ENCODE measurements at places on chromosomes 4 and X.
A peak's percentile ranks its signal among the peaks of the same experiment; 100 is the strongest.

DNA sequence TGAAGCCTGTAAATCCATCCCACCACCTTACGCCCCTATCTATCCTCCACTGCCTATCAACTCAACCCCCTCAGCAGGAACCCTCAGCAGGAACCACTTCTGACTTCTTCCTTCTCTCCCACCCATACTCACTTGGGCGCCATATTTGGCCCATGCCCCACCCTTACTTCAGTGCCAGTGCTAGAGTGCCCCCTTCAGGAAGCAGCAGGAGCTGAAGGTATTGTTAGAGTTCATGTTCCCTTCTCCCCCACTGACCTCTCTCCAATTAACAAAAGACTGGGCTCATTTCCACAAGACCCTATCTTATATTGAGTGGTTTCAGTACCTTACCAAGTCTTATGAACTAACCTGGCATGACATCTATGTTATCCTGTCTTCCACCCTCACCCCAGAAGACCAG is 363.1 kb upstream of the SLIT2 start:
- no peak for DNase-seq

GRCh38 chr4:172842779-172843178 is 325.8 kb upstream of the GALNT7 start:
- DNase-seq, result no peak

DNA sequence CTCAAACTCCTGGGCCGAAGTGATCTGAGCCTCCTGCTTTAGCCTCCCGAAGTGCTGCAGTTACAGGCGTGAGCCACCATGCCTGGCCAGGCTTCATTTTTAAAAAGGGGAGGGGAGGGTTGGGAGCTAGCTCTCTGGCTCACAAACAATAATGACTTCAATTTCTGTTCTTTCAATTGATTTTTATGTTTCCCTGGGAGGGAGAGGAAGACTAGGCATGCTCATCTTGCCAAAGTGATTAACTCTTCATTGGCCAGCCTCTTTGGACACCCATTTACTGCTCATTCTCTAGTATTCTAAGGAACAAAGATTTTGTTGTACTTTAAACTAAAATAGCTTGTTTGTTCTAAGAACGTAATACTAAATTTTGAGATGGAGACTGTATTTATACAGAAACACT is 43.4 kb upstream of the TRIM2 start:
- DNase-seq, result no peak

GRCh38 chr4:128663325-128663724 is 146.2 kb upstream of the JADE1 start:
- DNase-seq, result no peak

DNA sequence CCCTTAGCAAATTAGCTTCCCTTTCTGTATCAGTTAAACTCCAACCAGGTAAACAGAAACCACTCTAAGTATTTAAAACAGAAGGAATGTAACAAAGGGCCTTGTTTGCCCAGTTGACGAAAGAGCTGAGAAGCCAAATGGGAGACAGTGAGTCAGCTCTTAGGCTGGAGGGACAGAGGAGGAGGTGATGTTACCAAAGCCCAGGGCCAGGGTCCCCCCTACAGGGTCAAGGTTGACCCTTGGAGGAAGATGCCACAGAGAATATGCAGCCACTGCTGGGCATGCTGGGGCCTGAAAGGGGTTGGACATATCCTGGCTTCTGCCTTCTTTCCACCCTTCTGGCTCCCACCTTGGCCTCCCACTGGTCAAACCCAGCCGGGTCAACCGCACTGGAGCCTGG is 38.3 kb upstream of the LGI2 start:
- DNase-seq, result no peak

DNA sequence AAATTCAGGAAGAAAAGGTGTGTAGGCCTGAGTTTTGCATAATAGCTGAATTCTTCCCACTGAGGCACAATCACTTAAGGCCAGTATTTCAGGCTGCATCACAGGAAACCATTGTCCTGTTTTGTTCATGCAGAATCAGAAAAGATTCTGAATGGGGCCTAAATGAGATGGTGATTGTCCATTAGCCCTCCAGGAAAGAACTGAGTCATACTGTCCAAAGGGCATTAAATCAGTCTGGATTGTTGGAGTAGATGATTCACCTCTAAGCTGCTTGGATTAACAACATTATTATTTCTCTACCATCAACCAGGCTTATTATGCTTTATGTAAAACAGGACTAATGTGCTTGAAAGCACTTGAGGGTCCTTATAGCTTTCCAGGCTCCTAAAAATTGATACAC is 36.2 kb downstream of the CT47B1 start:
- DNase-seq, result no peak

DNA sequence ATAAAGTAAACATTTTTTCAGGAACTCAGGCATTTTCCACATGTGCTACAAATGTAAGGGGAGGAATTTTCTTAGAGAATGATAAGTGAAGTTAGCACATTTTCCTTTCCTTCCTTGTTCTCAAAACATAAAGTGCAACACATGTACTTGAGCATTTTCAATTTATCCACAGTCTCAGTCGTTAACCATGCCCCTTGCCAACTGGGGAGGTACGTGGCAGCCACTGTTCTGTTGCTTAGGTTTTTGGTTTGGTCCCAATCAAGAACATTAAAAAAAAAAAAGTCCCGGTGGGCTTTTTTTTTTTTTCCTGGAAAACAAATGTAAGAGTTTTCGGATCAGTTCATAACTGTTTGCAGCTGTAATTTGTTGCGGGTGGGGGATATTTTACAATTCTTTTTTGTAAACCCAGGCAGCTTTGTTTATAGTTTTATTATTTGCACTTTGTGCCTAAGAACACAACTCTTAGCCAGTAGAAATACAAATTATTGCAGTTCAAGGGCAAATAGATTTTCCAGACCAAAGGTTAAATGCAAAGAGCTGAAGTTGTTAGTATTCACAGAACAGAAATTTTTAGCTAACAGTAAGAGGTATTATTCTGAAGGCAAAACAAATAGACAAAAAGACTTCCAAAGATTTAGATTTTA is 112.1 kb upstream of the NAP1L5 start:
- DNase-seq, result no peak

GRCh38 chrX:152428120-152428519 is 23.0 kb downstream of the GABRA3 start:
- no peak for DNase-seq

DNA sequence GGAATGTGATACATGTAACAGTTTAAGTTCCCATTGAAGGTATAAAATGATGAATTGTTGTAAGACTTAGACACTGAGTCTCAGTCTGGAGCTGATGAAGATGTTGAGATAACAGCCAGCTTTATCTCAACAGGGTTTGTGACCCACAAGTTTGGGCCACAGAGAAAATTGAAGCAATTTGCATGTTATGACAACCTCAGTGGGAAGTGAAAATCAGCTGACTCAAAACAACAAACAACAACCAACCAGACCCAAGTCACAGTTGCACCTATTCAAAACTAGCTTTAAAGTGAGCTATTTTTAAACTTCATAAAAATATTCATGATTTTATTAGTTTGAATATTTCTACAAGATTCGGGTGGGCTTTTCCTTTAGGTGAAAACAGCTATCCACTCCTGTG is 8.0 kb downstream of the SFRP2 start:
- DNase-seq, result no peak

DNA sequence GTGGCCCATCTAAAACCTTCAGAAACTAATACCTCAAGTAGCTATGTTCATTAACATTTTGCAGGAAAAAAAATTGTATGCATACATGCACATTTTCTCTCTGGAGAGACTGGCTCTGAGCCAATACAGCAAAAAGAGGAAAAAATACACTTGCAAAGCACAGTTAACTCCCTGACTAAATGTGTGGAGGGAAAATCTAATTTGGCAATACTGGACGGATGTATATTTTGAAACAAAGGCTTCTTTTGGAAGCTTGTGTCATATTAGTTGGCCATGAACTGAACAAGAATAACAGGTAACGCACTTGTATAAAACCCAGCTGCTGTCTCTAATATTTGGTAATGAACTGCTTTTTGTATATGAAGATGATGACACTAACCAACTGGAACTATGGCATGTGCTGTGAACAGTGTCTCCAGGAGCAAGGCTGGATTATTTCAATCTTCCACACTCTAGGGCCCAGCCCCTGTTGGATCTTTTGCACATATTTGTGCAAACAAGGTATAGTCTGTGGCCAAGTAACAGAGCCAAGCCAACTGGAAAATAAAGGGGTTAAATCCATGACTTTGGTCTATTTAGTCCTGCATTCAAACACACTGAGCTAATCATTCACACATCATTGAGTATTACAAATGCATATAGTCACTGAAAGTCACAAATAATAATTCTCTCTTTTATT is 67.9 kb upstream of the NRK start:
- DNase-seq, result no peak

- DNase-seq, result no peak
Measured at GRCh38 chr4:152095701-152096070, 334.9 kb upstream of the GATB start.

- DNase-seq, result peak; percentile 8
Measured at GRCh38 chr4:42865572-42866189, 26.8 kb upstream of the GRXCR1 start.

GRCh38 chrX:144219035-144219434 is 335.2 kb downstream of the UBE2NL start:
- no peak for DNase-seq

DNA sequence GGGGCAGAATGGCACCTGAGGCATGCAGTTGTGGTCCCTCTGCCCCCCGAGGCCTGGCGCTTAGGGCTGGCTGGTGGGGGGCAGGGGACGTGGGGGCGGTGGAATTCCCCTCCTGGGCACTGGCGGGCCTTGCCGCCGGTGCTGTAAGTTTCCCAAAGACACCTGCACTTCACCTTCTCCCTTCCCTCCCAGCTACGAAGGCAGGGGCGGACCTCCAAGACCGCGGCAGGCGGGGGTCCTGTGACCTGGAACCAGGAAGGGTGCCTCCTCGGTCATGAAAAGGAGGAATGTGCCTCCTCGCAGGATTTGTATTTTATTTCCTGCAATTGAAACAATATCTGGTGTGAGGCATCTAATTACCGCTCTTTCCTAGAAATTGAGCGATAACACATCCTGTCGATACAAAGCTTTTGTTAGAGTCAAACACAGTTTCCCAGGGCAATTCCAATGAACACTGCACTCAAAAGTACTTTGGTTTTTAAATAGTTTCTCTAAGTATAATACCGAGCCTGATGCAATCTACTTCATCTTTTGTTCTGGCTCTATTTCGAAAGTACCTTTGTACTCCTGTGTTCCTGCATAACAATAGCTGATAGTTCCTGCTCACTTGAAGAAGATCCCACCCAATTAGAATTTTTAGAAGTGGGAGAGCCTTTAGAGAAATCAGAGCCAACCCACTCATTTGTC is 12.3 kb upstream of the ADRA2C start:
- DNase-seq, result no peak

DNA sequence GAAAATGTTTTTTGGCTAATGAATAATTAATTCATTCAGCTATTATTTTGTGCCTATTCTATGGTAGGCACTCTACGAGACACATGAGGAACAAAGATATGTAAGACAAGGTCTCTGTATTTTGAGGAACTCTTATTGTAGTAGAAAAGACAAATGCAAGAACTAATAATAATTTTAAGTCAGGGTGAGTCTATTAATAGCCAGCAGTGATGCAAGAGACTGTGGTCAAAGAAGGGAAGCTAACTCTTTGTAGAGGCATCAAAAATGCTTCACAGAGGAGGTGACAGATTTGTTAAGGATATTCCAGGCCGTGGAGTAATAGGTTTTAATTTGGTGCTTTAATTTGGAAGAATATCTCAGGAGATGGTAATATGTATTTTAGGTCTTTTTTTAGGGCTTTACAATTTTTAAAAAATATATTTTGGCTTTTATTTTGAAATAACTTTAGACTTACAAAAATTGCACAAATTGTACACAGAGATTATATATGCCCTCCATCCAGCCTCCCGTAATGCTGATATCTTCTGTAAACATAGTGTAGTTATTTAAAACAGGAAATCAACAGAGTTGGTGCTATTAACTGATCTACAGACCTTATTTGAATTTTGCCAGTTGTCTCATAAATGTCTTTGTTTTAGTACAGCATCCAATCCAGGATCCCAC is 48.1 kb downstream of the DCLK2 start:
- DNase-seq, result no peak

- no peak for DNase-seq
Measured at GRCh38 chr4:2417226-2417764, 1.1 kb downstream of the ZFYVE28 start.

DNA sequence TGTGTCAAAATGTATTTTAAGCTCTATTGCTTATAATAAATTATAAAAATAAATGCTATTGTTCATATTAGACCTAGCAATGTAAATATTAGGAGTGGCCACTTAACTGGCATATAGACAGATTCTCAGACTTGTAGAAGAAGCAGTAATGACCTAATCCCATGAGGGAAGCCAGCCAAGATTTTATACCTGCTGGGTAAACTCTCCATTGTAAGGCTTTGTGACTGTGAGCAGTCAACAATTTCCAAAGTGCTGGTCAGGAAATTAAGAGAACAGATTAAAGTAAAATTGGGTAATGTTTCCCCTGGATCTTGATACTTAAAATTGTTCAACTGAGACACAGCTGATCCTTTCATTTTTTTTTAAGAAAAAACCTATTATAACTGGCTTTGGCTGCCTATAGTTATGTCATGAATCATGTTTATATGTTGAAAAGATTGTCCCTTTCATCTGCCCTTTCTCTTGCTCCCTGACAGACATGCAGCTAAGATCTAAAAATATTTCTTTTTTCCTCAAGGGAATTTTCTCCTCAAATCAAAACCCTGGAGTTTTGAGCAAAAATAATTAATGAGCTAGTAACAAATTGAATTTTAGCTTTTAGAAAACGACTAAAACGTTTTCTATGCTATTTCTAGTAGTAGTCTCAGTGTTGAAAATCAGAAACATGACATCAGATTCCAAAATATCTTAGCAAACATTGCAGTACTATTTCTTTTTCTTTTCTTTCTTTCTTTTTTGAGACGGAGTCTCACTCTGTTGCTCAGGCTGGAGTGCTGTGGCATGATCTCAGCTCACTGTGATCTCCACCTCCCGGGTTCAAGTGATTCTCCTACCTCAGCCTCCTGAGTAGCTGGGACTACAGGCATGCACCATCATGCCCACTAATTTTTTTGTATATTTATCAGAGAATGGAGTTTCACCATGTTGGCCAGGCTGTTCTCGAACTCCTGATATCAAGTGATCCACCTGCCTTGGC is 77.9 kb downstream of the ADGRL3 start:
- DNase-seq, result no peak

- no peak for DNase-seq
Measured at GRCh38 chr4:74942918-74943253, 10.0 kb downstream of the PARM1 start.

- DNase-seq, result no peak
Measured at GRCh38 chrX:12269484-12269883, 131.2 kb downstream of the FRMPD4 start.

- no peak for DNase-seq
Measured at GRCh38 chr4:37673538-37674192, 12.5 kb downstream of the RELL1 start.

DNA sequence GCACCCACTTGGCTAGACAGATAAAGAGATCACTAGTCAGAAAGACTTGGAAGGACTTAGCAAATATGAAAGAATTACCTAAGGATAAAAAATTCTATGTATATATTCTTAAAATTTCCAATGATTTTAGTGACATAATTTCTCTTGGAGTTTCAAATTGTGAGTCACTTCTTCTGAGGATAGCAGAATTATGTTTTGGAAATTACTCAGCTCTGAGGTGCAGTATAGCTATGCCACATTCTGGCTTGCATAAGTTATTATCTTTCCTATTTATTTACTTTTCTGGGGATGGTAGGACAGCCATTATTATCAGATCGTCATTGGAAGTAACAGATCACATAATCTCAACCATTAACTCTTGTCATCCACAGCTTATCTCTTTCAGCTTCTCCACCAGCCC is 853.5 kb downstream of the TRIML1 start:
- DNase-seq, result no peak

- DNase-seq, result no peak
Measured at GRCh38 chr4:106909486-106910188, 126.5 kb downstream of the DKK2 start.

GRCh38 chrX:47200385-47201150 is 6.9 kb downstream of the UBA1 start:
- DNase-seq, result peak; percentile 80

Measured in fibroblast of the conjunctiva (primary cell).